Liver (tissue), 10 donors: ENCODE measurements at places on chromosomes 4 and X. TPM values are rescaled to one million over a fixed set of nuclear protein-coding genes. Genes with fewer than 3 reads are reported as not detected.

DNA sequence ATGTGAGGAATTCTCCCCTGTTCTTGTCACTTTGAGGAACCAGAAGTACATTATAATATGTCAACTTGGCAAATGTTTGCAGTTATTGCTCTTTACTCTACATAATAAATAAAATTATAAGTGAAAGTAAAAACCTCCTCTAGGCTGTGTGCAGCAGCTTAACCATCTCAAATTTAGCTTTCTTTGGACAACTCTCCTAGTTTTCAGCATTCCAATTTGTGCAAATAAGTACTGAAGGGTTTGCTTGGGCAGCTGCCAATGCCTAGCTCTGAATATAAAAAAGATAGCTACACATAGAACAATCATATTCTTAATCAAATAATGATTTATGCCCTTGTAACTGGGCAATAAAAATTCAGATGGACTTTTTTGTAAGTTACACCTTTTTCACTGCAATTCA, 82.5 kb downstream of the GASK1B start:
- no peaks in the 10 kb centered on the region for H3K4me1 ChIP-seq
- no peaks in the 10 kb centered on the region for H3K36me3 ChIP-seq
- H3K27me3 ChIP-seq, result no peaks in the 10 kb centered on the region
- DNase-seq, result no peak
- no peak overlapping the region for H3K4me3 ChIP-seq

GRCh38 chr4:25830548-25830947, 32.2 kb downstream of the SEL1L3 start:
- H3K27me3 ChIP-seq, result no peaks in the 10 kb centered on the region
- DNase-seq, result no peak
- H3K27ac ChIP-seq, result no peak overlapping the region
- no peaks in the 10 kb centered on the region for H3K4me1 ChIP-seq

DNA sequence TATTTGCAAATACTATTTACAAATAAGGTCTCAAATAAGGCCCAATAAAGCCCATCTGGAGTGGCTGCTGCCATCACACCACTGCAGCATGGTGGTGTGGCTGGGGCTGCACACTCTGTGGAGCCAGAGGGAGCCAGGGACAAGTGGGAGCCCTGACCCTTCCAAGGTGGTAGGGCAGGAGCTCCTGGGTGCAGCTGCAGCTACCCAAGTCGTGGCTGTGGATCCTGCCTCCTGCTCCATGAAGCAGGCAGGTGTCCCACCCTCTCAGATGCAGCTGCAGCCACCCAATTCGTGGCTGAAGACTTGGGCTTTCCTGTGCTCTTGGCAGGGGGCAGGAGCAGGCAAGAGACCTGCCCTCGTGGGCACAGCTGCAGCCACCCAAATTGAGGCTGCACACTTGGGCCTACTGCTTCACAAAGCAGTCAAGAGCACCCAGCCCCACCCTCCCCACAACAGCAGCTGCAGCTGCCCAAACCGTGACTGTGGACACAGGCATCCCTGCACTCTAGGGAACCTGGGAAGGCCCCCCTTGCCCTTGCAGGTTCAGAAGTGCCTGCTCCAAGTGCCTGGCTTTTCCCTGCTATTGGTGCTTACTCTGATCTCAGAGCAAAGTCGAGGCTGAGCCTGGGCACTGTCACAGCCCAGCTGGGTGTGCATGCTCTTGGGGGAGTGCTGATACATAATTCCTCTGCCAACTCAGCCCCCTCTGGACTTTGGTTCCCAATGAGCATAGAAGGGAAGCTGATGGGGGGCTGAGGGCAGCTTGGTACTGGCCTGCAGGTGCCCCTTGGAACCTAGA, 614.8 kb downstream of the PCDH18 start:
- H3K4me3 ChIP-seq, result no peak overlapping the region
- no peak overlapping the region for H3K27ac ChIP-seq
- no peaks in the 10 kb centered on the region for H3K27me3 ChIP-seq
- no peaks in the 10 kb centered on the region for H3K4me1 ChIP-seq
- no peak for DNase-seq

VSIG4 gene
- total RNA-seq, result 38.9 TPM

GRCh38 chrX:141903400-141904155, at the start of gene MAGEC1:
Gene MAGEC1, plus strand, starts transcription at chrX:141903894. Its CDS starts 1,179 bp downstream, at chrX:141905073.
- H3K27ac ChIP-seq, result no peak within 1 kb of the TSS
- no peaks in the 10 kb centered on the region for H3K27me3 ChIP-seq
- DNase-seq, result no peak
- no peak within 1 kb of the TSS for H3K4me3 ChIP-seq

- H3K27ac ChIP-seq, result no peak overlapping the region
- H3K4me3 ChIP-seq, result no peak overlapping the region
- no peak for DNase-seq
- H3K36me3 ChIP-seq, result no peaks in the 10 kb centered on the region
- H3K4me1 ChIP-seq, result no peaks in the 10 kb centered on the region
Measured at GRCh38 chr4:113008716-113009115, 40.7 kb upstream of the ANK2 start.
